ENCODE measurements at places on chromosomes 11 and 22. TPM values are rescaled to one million over a fixed set of nuclear protein-coding genes. Genes with fewer than 3 reads are reported as not detected.

KDELR3 gene
- 76.3 TPM for total RNA-seq

KCNE3 gene
- 8.5 TPM for total RNA-seq

EXPH5 gene
- 0.12 TPM for total RNA-seq

PDE2A gene
- total RNA-seq = 3.9 TPM

FIBP gene
- 160 TPM for total RNA-seq

OR4D5 gene
- not detected for total RNA-seq

POU2AF1 gene
- total RNA-seq = not detected

MFRP gene
- total RNA-seq = 0.09 TPM

SLC6A5 gene
- total RNA-seq = not detected

ASCL2 gene
- total RNA-seq = not detected

ALG8 gene
- 24.8 TPM for total RNA-seq

SMIM35 gene
- not detected for total RNA-seq

KREMEN1 gene
- 3.7 TPM for total RNA-seq

SHISAL1 gene
- under 0.01 TPM for total RNA-seq

ELF5 gene
- not detected for total RNA-seq

OR4A5 gene
- not detected for total RNA-seq

MUC5B gene
- total RNA-seq = not detected

TLCD5 gene
- total RNA-seq = 6.6 TPM

APOA4 gene
- not detected for total RNA-seq

MAFF gene
- 19.8 TPM for total RNA-seq

OR8G1 gene
- not detected for total RNA-seq

CTSC gene
- total RNA-seq = 269 TPM

ARHGAP20 gene
- 5.1 TPM for total RNA-seq

CHEK1 gene
- 17.3 TPM for total RNA-seq

GTSE1 gene
- total RNA-seq = 0.60 TPM

GRK3 gene
- total RNA-seq = 0.70 TPM

OR52H1 gene
- total RNA-seq = not detected

GAB4 gene
- total RNA-seq = not detected

HOATZ gene
- not detected for total RNA-seq

Data from pericardium fibroblast (primary cell).